ENCODE measurements at places on chromosomes 2 and 18.

DNA sequence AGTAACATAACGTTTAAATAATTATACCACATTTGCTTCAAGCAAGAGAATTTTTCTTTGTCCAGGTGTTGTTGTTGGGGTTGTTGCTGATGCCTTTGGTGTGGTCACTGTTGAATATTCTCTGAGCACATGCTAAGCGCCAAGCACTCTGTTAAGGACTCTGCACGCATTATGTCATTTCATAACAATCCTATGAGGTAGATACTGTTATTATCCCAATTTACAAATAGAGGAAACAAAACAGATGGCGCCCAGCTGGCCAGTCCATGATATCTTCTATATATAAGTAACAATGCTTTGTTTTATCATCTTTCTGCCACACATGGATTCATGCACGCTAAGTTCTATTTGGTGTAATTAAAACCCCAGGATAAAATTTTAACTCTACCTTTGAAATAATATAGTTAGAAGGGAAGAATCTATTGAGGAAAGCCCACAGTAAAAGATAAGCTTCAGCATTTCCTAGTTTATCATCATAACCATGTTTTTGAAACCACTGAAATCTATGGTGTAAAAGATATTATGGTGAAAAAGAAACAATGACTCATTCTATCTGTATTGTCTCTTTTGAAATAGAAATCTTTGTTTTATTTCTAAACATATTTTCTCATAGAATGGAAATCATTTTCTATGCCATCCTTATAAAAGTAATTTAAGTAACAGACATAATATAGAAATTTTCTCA, 199.7 kb downstream of the PID1 start:
- DNase-seq, result peak; percentile 1

DNA sequence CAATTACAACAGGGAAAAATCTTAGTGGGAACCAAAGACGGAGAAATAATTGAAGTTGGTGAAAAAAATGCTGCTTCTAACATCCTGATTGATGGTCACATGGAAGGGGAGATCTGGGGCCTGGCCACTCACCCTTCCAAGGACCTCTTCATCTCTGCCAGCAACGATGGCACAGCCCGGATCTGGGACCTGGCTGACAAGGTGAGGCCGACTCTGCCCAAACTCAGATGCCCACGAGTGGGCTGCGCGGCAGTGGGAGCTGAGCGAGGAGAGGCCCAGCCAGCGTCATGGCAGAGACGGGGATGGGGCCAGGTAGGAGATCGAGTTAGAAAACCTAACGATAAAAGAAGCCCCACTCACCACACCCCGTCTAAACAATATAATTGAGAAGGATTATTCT, 87.7 kb downstream of the RTN4 start:
- no peak for DNase-seq

GRCh38 chr2:18178736-18179349, 300.4 kb downstream of the KCNS3 start:
- peak; percentile 61 for DNase-seq

GRCh38 chr2:177188482-177189469, 23.8 kb upstream of the HNRNPA3 start:
- no peak for DNase-seq

- DNase-seq, result peak; percentile 50
These were observed 1397.6 kb upstream of the DDX18 start for GRCh38 chr2:116416731-116417377.

DNA sequence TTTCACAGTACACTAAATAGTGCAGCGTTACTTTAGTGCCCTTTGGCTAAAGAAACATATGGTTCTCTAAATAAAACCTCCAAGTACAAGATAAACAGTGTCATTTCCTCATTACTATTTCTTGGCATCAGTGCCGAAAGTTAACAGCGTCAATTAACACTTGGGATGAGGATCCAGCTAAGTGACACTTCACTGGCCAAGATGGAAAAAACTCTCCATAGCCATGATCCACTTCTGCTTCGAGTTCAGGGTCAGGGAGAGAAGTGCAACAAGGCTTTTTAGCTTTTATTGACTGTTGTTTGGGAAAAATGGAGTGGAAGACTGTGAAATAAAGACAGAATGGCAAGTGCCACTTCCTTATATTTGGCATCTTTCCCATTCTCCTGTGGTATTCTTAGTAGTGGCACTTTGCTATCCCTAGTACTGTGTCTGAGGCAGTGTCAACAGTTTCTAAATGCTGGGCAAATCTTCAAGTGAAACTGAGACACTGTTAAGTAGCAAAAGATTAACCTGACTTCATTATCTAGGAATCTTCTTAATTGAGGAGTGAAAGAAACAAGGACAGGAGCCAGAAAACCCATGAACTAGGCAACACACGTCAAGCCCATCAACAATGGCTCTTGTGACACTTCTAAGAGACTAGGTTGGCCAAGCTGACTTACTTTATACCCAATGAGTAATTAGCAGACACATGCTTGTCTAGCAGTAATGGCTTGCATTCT, 222.5 kb upstream of the SESTD1 start:
- no peak for DNase-seq

- DNase-seq, result no peak
These were observed 7.7 kb upstream of the KCNE4 start for GRCh38 chr2:223044092-223044836.

- peak; percentile 66 for DNase-seq
These were observed 2.2 kb downstream of the HMSD start for GRCh38 chr18:63951302-63951705.

DNA sequence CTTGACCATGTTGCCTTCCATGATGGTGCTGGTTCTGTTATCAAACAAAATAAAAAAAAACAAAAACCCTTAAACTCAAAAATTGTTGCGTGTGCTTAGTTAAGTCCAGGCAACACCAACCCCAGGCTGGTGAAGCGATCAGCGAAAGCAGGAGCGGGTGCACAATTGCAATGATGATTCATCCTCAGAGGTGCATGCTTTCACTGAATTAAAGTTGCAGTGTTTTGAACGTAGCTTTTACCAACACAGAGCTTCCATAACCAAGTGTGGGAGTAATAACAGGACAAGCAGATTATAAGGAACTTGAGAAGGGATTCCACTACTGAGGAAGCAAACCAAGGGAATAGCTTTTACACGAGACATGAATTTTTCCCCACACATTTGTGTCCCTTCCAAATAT, 39.7 kb upstream of the RAPH1 start:
- DNase-seq, result peak; percentile 19

GRCh38 chr2:207796585-207797350, 27.1 kb upstream of the FZD5 start:
- DNase-seq, result peak; percentile 12

GRCh38 chr2:64586883-64587481, 62.9 kb downstream of the AFTPH start:
- peak; percentile 66 for DNase-seq

DNA sequence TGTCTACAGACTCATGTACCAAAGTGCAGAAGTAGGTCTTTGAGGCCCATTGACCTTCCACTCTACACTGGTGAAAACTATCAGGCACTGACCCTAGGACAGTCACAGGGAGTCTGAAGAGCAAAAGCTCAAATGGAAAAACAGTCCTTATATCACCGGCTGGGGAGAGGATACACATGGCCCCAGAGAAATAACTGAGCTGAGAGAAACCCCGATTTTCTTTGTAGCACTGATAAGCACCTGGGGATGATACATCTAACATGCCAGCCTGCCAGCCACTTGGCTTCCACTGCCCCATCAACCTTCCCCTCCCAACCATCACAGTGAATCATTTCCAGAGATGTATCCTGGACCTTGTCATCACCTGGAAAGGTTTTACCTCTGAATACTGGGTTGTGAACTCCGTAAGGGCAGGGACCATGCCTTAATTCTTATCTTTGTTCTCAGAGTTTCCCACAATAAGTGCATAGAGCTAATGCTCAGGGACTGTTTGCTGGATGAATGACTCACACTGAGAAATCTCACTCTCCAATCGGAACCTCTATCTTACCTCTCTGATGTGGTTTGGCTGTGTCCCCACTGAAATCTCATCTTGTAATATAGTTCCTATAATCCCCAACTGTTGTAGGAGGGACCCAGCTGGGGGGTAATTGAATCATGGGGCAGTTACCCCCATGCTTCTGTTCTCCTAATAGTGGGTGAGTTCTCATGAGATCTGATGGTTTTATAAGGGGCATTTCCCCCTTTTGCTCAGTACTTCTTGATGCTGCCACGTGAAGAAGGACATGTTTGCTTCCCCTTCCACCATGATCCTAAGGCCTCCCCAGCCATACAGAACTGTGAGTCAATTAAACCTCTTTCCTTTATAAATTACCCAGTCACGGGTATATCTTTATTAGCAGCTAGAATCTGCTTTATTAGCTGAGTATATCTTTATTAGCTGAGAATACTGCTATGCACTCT, 37.1 kb downstream of the EVA1A start:
- DNase-seq, result peak; percentile 64

All from fibroblast of skin of scalp (primary cell).